Skin of body (tissue), 3 donors: ENCODE measurements at places on chromosomes 16 and 17. TPM values are rescaled to one million over a fixed set of nuclear protein-coding genes. Genes with fewer than 3 reads are reported as not detected.

KRT32 gene
- total RNA-seq: 28.0 TPM

CCL8 gene
- total RNA-seq: 3.1 TPM

DNAAF8 gene
- 0.59 TPM for total RNA-seq

PRSS33 gene
- total RNA-seq: not detected

VASN gene
- 20.6 TPM for total RNA-seq

NPW gene
- total RNA-seq: 2.2 TPM

DNA sequence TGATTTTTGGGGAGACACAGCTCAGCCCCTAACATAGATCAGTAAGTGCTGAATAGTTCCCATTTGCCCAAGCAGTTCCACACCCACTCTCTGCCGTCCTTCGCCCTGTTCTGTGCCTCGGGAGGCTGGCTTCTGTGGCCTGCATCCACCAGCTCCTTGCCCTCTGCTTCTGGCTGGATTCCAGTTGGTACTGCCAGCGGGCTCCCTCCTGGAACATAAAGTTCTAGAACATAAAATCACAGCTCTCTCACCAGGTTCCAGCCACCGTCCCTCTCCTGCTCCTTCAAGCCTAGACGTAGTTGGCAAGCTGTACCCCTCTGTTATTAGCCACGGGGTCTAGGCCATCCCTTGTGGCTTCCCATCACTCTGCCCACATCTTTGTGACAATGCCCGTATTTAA, 3.9 kb upstream of the MRPS23 start:
- DNase-seq: no peak

- DNase-seq: no peak
Observed at GRCh38 chr16:51150888-51151320, at the start of gene SALL1. Gene SALL1, minus strand, starts transcription at chr16:51151270. Its CDS starts 29 bp downstream, at chr16:51151241.

- DNase-seq: no peak
Observed at GRCh38 chr17:45190503-45191255, 29.0 kb downstream of the HEXIM2 start.

DNA sequence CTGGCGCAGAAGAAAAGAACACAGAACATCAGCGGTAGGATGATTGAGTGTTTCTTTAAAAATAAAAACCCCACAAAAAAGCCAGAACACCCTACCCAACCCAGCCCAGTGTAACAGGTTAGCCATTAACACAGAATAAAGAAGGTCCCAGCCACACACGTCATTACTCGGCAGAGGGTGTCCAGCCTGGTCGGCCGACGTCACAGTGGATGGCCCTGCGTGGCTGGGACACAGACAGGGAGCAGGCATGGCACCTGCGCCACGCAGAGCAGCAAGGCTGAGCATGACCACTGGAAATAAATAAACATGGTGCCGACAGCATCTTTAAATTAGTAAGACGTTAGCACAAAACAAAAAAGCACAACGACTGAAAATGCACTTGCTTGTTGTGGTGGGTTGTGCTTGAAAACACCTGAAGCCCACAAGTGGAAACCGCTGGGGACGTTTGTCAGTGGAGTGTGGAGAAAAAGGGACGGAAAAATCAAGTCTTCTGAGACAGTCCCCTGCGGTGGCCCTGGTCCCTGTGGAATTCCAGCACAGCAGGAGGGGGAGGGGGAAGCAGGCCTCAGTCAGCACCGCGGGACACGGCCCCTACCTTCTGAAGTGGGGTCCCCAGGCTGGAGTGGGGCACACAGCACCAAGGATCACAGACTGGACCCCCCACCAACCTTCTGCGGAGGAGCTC, 39.2 kb downstream of the SLC7A5 start:
- DNase-seq: no peak

GRCh38 chr17:2825253-2825970, 29.2 kb downstream of the RAP1GAP2 start:
- no peak for DNase-seq

GRCh38 chr17:62821189-62822079, 13.3 kb upstream of the MARCHF10 start:
- no peak for DNase-seq

DNA sequence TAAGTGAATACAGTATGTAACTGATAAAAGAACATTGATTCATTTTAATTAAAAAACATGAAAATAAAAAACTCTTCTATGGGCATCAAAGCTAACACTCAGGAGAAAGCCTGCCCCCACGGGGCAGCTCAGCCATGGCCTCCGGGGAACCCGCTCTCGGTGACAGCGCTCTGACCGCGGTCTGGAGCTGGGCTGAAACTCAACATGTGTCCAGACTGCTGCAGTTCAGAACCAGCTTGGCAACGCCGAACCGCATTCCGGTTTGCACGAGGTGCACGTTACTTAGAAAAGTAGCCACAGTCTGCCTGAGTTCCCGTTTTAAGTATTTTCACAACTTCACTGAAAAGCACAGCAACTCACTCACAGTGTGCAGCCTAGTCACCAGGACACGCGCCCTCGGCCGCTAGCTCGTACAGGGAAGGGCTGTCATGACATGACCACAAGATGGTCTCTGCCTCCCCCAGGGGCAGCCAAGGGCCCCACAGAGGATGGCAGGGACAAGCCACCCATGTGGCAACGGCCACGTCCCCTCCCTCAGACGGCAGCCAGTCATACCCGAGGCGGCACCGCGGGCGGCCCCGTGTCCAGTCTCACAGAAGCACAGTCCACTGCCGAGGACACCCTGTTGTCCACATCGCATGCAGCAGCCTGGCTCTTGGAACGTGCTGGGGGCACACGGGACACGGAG, 77.1 kb upstream of the METRNL start:
- no peak for DNase-seq

DNA sequence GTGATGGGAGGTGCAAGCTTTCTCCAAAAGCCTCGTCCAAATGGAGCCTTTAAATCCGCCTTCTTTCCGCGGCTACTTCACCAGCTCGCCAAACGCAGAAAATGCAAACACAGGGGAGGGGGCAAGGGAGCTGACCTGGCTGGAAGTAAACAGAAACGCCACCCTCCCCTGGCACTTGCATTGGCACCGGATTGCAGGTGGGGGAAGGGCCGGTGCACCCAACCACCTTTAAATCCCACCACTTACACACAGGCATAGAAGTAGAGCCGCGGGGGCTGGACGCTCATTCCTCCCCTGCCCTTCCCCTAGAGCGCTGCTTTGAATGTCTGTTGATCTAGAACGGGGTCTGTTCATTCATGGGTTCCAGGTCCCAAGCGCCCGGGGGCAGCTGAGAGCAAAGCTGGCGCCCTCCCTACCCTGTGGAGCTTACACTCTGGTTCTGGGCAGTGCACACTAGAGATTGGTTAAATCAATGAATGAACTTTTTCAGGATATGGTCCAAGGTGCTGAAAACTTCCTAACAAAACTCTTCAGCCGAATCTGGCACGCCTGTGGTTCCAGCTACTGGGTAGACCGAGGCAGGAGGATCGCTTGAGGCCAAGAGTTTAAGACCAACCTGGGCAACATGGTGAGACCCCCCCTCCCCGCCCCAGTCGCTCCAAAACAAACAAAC, 920 bp upstream of the ZCCHC14 start:
- no peak for DNase-seq

- no peak for DNase-seq
Observed at GRCh38 chr16:53848950-53849349, 145.0 kb downstream of the FTO start.

DNA sequence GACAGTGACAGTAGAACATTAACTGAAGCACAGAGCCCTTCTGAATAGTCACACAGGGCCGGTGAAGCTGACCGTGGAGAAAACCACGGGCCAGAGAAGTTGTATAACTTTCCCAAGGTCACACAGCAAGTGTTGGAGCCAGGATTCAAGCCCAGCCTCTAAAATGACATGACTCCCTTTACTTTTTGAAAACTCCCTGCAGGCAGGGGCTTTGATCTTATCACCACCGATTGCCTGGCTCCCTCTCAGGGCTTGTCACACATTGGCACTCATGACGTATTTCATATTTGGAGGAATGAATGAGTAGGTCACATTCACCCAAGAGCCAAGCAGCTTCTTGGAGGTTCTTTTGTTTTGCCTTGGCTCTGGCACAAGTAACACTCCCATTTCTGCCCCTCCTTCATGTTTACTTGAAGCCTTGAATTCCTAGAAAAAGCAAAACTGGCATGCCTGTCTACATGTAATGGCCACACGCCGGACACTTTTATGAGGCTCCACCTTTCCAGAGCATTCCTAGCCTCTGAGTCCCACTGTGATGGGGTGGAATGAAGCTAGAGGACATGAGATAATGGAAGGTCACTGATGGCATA, 13.3 kb upstream of the RBBP6 start:
- DNase-seq: no peak

DNA sequence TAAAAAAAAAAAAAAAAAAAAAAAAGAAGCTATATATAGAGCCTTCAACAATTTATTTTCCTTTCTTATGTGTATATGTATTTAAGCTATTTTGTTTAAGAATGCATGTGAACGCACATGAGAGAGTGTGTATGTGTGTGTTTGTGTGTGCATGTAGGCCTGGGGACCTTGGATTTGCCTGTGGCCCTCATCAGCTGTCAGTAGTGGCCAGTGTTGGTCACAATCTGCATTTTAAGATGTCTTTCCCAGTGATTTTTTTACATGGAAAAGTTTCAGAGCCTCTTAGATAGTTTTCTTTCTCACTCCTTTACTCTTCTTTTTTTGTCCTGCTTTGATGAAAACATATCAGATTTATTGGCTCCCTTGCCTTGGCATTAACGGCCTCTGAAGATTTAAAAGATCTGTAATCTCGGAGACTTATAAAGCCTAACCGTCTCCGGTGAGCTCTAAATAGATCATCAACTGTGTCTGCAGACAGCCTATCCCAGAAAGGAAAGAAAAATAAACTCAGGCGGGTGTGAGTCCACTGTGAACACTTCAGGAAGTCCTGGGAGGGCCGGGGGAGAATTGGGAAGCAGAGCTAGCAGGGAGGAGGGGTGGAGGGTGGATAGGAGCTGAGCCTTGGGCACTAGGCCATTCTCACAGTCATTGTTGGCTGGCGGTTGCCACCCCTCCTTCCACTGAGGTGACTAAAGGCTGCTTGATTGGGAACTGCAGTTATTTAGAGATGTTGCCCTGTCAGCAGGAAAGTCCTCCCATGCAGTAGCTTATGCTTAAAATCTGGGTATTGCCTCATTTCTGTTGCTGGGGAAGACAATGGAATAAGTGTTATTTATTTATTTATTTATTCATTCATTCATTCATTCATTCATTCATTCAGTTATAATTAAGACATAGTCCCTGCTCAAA, 86.8 kb downstream of the WWP2 start:
- peak; percentile 66 for DNase-seq

DNA sequence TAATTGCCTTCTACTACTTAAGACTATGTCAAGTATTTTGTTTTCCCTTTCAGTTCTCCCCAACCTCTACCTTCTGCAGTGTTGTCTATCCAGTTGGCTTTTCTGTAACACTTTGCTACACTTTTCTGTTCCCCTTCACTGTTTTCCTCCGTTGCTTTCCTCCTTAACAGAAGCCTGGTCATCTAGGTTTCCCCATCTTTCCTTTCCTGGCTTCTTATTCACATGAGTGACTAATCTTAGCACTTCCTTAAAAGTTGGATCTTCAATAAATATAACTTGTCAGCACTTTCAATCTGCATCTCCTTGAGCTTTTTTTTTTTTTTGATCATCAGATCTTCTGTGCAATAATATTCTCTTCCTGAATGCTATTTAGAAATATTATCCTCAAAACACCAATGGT, 2.8 kb upstream of the SLFN11 start:
- no peak for DNase-seq

GRCh38 chr16:4537376-4538343, 913 bp downstream of the CDIP1 start:
- DNase-seq: no peak

DNA sequence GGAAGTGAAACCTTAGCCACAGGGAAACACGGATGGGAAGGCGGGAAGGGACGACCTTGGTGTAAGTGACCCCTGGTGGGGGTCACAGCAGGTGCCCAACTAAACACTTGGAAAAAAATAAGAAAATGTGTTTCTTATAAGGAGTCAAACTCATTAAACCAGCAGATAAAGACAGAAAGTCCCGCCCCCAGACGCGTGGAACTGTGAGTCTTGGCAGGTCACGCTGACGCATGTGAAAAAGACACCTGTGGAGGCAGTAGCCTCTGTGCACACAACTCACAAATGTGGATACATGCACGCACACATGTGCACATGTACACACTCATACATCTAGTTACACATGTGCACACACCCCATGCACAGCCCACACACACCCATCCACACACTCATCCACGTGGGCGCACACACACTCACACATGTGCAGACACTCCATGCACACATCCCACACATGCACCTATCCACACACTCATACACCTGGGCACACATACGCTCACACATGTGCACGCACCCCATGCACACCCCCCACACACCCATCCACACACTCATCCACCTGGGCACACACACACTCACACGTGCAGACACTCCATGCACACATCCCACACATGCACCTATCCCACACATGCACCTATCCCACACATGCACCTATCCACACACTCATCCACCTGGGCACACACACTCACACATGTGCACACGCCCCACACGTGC, 432.4 kb downstream of the SOX9 start:
- DNase-seq: no peak

DNA sequence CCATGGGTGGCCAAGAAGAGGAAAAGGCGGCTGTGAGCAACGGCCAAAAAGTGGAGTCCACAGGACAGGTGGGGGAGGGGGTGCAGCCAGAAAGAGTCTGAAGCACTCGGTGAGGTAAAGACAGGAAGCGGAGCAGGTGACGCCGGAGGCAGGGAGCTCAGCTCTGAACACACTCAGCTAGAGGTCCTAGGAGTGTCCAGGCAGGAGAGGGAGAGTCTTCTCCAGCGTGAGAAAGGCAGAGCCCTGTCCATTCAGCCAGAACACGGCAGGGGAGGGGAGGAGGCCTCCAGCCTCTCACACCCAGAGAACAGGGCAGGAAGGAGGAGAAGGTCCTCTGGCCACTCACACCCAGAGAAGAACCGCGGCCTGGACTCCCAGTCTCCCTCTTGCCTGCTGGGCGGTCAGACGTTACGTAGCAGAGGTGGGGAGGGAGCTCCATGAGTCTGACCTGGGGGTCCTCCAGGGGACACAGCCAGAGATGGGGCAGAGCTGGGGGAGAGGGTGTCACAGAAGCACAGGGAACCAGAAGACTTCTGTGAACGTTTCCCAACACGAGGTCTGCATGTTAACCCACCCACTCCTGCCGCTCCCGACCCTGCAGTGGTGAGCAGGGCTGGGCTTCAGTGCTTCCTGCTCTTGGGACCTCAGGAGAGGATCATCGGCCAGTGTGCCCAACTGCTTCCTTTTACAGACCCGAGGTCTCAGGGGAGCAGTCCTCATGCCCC, 89.2 kb downstream of the ABR start:
- no peak for DNase-seq

- DNase-seq: no peak
Observed at GRCh38 chr17:14207791-14208190, 28.9 kb downstream of the CDRT15 start.

- DNase-seq: no peak
Observed at GRCh38 chr16:78100112-78100467, 636 bp downstream of the WWOX start.

DNA sequence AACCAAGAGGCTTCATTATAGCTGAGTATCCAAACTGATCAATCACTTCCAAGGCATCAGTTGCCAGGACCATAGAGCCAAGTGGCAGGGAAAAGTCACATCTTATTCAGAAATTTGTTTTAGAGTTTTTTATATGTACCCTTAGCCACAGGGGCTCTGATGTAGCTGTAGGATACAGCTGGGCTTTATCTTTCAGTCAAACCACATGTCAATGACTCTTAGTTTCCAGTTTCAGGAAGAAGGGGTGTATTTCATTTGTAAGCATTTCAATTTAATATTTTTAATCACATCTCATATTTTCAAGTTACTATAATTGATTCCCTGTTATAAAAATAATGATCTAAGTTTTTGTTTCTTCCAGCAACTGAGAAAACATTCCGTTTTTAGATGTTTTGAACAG, 2.9 kb upstream of the FLCN start:
- no peak for DNase-seq

GRCh38 chr16:85279825-85280545, 167.7 kb upstream of the CIBAR2 start:
- DNase-seq: no peak
